ENCODE measurements at places on chromosomes 2 and 18.

- peak; percentile 38 for DNase-seq
- no peaks in the 10 kb centered on the region for H3K36me3 ChIP-seq
Observed at GRCh38 chr2:226461981-226462380, 337.6 kb downstream of the IRS1 start.

DNA sequence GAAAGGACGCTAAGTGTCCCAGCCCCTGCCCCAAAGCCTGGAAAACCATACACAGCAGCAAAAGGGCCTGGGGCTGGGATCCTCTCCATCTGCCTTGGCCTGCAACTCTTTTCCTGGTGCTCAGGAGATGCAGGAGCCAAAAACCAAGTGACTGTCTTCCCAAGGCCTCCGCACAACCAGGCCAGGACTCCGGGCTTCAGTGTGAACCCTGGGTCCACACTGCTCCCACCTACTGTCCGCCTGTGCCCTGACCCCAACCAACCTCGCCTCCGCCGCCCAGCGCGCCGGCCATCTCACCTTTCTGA lies 1.1 kb downstream of the FEV start:
- peaks cover 5% of the 10 kb centered on the region for H3K4me1 ChIP-seq
- H3K27ac ChIP-seq: no peak overlapping the region
- no peak overlapping the region for H3K4me3 ChIP-seq
- H3K36me3 ChIP-seq: no peaks in the 10 kb centered on the region
- peaks cover 100% of the 10 kb centered on the region for H3K27me3 ChIP-seq

DNA sequence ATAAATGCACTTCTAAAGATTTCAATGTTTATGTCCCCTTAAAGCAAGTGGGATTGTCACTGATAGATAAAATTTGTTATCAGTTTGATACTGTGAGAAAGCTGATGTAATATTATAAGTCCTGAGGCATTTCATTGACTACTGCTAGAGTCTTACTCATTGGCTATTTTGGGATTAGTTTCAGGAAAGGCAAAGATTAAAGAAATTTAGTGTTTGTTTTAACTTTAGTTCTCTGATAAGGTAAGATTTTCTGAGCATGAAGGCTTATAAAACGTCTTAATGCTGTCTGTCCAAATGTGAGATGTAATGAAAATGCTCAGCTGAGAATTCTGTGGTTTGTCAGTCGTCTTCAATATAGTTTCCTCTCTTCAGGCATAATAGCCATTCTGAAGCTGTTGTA lies 886.4 kb upstream of the CDH2 start:
- DNase-seq: no peak
- no peaks in the 10 kb centered on the region for H3K27me3 ChIP-seq
- H3K36me3 ChIP-seq: no peaks in the 10 kb centered on the region
- H3K27ac ChIP-seq: no peak overlapping the region
- H3K4me3 ChIP-seq: no peak overlapping the region
- no peaks in the 10 kb centered on the region for H3K4me1 ChIP-seq

- no peaks in the 10 kb centered on the region for H3K36me3 ChIP-seq
- H3K4me1 ChIP-seq: no peaks in the 10 kb centered on the region
- no peak overlapping the region for H3K27ac ChIP-seq
- no peak overlapping the region for H3K4me3 ChIP-seq
- H3K27me3 ChIP-seq: no peaks in the 10 kb centered on the region
- no peak for DNase-seq
Observed at GRCh38 chr2:126616606-126617069, 39.3 kb upstream of the GYPC start.

DNA sequence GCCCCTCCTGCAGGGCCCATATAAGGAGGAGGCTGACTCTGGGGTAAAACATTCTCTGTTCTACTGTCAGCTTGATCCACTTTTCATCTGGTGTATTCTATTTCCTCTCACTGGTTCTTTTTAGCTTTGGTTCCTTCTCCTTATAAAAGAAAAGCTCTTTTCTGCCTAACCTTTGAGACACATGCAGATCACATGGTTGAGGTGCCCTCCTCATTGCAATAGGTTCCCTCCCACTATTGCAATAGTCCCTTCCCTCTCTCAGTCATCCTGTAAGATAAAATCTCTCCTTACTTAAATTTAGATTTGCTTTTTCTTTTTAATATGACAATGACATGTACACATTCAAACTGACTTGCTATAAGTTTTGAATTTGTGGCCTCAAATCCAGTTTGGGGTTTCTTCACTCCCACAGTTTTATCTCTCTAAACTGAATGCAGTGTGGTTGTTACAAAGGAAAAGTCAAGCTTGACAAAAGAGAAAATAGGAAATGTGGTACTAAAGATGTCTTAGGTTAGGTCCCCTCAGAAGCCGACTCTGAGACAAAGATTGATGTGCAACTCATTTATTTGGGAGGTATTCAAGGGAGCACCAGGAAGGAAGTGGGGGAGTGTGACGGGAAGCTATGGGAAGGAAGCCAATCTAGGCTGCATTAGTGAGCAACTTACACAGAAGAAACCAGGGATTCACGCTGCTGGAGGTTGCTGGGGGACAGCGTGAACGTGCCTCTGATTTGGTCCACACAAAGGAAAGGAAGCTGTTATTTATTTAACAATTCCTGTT lies 127.6 kb upstream of the LINC00305 start:
- H3K4me3 ChIP-seq: no peak overlapping the region
- peak; percentile 22 for DNase-seq
- H3K27me3 ChIP-seq: no peaks in the 10 kb centered on the region
- H3K27ac ChIP-seq: no peak overlapping the region

DNA sequence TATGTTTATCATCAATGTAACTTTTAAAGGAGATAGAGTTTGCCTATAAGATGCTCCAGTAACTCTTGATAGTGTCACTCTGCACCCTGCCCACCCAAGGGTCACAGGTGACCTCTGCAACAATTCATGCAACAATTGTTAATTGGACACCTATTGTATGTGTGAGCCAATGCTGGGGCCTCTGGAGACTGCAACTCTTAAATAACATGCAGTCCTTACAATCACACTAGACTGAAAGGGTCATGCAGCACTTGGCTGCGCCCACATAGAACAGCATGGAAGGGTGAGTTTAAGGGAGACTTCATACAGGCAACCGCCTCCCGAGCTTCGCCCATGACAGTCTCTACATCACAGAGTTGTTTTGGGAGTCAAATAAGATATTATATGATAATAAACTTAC lies 137.1 kb upstream of the TWIST2 start:
- no peak overlapping the region for H3K27ac ChIP-seq
- no peaks in the 10 kb centered on the region for H3K36me3 ChIP-seq
- no peak for DNase-seq

GRCh38 chr2:128523457-128523856 lies 204.8 kb upstream of the HS6ST1 start:
- H3K36me3 ChIP-seq: no peaks in the 10 kb centered on the region
- no peaks in the 10 kb centered on the region for H3K27me3 ChIP-seq
- no peaks in the 10 kb centered on the region for H3K4me1 ChIP-seq
- no peak overlapping the region for H3K27ac ChIP-seq
- H3K4me3 ChIP-seq: no peak overlapping the region
- DNase-seq: no peak

- H3K27me3 ChIP-seq: no peaks in the 10 kb centered on the region
- no peak overlapping the region for H3K4me3 ChIP-seq
- peaks cover 6% of the 10 kb centered on the region for H3K4me1 ChIP-seq
- H3K27ac ChIP-seq: no peak overlapping the region
- DNase-seq: no peak
Observed at GRCh38 chr2:8403876-8404275, 278.0 kb upstream of the ID2 start.

- H3K4me1 ChIP-seq: no peaks in the 10 kb centered on the region
- H3K4me3 ChIP-seq: no peak overlapping the region
- H3K36me3 ChIP-seq: no peaks in the 10 kb centered on the region
- DNase-seq: peak; percentile 1
- no peaks in the 10 kb centered on the region for H3K27me3 ChIP-seq
Observed at GRCh38 chr2:32742376-32742775, 114.5 kb downstream of the TTC27 start.

GRCh38 chr2:241130316-241130715 lies 19.0 kb downstream of the PASK start:
- DNase-seq: no peak
- no peaks in the 10 kb centered on the region for H3K36me3 ChIP-seq
- H3K4me1 ChIP-seq: no peaks in the 10 kb centered on the region
- no peaks in the 10 kb centered on the region for H3K27me3 ChIP-seq
- H3K27ac ChIP-seq: no peak overlapping the region
- no peak overlapping the region for H3K4me3 ChIP-seq

- DNase-seq: no peak
- H3K4me1 ChIP-seq: no peaks in the 10 kb centered on the region
- H3K27ac ChIP-seq: no peak overlapping the region
- H3K36me3 ChIP-seq: no peaks in the 10 kb centered on the region
- no peak overlapping the region for H3K4me3 ChIP-seq
- no peaks in the 10 kb centered on the region for H3K27me3 ChIP-seq
Observed at GRCh38 chr18:65352186-65352585, 398.6 kb upstream of the CDH7 start.

DNA sequence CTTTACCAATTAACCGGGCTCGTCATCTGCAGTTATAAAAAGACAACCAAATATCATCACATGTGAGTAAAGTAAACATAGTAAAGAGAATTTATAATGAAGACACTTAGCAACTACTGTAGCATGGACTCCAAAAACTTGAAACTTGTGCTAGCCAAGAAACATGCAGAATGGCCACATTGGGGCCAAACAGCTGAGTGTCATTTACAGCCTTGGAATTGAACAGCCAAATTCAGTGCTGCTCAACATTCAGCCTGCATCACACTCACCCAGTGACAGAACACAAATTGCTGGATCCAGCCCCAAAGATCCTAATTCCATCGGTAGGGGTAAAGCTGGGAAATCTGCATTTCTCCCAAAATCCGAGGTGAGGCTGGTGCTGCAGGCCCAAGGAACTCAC lies 224.8 kb upstream of the GYPC start:
- no peak for DNase-seq
- no peaks in the 10 kb centered on the region for H3K36me3 ChIP-seq
- H3K4me1 ChIP-seq: no peaks in the 10 kb centered on the region
- H3K27ac ChIP-seq: no peak overlapping the region
- H3K4me3 ChIP-seq: no peak overlapping the region
- H3K27me3 ChIP-seq: no peaks in the 10 kb centered on the region

DNA sequence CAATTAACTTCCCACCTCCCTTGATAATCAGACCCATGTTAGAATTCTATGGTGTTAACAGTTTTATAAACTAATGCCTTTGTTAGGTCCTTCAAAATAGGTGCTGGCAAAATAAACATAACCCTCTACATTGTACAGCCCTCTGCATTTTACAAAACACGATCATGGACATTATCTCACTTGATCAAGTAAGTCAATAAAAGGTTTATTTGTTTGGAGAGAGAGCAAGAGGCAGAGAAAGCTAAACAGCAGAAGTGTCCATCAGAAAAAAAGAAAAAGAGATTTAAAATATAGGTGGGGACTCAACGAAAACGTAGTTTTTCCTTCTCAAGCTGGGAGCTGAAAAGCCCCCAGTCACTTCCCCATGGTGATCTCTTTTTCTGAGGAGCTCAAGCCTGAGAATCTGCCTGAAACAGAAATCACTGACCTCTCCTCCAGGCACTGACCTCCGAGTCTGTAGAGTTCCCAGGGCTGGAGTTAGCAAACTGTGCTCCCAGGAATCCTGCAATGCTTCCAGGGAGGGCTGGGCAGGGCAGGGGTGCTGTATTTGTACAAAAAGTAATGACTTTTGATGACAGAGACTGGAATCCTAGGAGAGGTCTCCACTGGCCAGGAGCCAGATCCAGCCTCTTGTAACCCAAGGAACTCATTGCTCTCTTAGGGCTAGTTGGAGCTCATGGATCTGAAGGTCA lies 137.8 kb upstream of the KLHL29 start:
- H3K4me1 ChIP-seq: no peaks in the 10 kb centered on the region
- H3K27me3 ChIP-seq: no peaks in the 10 kb centered on the region
- H3K36me3 ChIP-seq: no peaks in the 10 kb centered on the region
- no peak overlapping the region for H3K4me3 ChIP-seq

DNA sequence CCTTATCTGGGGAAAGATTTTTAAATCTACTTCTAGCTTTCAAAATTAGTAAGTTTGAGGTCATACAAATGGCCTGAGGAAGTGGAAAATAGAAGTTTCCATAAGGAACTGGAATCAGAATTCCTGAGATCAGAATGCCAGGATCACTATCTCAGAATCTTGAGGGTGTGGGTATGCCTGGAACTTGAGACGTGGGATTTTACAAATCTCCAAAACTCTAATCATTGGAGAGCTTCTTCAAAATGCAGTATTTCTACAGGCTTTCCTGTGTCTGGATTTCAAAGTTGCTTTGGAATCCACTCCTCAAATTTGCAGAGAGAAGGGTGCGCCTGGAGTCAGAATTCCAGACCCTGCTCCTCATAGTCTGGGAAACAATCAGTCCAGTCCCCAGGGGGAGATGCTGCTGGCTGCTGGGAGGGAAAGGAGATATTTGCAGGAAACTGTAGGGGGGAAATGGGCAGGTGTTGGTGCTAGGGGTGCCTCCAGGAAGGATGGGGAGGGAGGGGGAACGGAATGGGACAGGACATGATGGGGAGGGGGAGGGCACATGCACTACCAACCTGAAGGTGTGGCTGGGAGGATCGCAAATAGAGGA lies 31.0 kb upstream of the CATIP start:
- peak overlapping the region; percentile 90 for H3K27ac ChIP-seq
- peaks cover 59% of the 10 kb centered on the region for H3K4me1 ChIP-seq
- H3K36me3 ChIP-seq: no peaks in the 10 kb centered on the region
- DNase-seq: no peak
- H3K4me3 ChIP-seq: no peak overlapping the region

- H3K27ac ChIP-seq: no peak overlapping the region
- peaks cover 59% of the 10 kb centered on the region for H3K27me3 ChIP-seq
- peaks cover 5% of the 10 kb centered on the region for H3K4me1 ChIP-seq
- no peak overlapping the region for H3K4me3 ChIP-seq
- H3K36me3 ChIP-seq: no peaks in the 10 kb centered on the region
- no peak for DNase-seq
Observed at GRCh38 chr18:8658858-8659485, 46.4 kb upstream of the MTCL1 start.

GRCh38 chr2:73855526-73855925 lies 26.8 kb downstream of the STAMBP start:
- no peak overlapping the region for H3K27ac ChIP-seq
- H3K4me3 ChIP-seq: no peak overlapping the region
- H3K4me1 ChIP-seq: no peaks in the 10 kb centered on the region
- peaks cover 52% of the 10 kb centered on the region for H3K36me3 ChIP-seq
- no peak for DNase-seq
- H3K27me3 ChIP-seq: no peaks in the 10 kb centered on the region

- H3K36me3 ChIP-seq: no peaks in the 10 kb centered on the region
- no peak overlapping the region for H3K4me3 ChIP-seq
- no peaks in the 10 kb centered on the region for H3K4me1 ChIP-seq
- H3K27ac ChIP-seq: no peak overlapping the region
Observed at GRCh38 chr18:8667846-8668245, 37.5 kb upstream of the MTCL1 start.

Data from cardiac muscle cell (in vitro differentiated cells and primary cell).